ENCODE measurements at places on chromosomes 12 and 14.
A peak's percentile ranks its signal among the peaks of the same experiment; 100 is the strongest.

GRCh38 chr12:122245553-122245952 lies 19.7 kb upstream of the DIABLO start:
- DNase-seq = no peak

GRCh38 chr12:12661086-12661856 lies 34.7 kb downstream of the GPR19 start:
- no peak for DNase-seq

- DNase-seq = no peak
Measured at GRCh38 chr12:56713345-56713744, 11.8 kb downstream of the NACA start.

DNA sequence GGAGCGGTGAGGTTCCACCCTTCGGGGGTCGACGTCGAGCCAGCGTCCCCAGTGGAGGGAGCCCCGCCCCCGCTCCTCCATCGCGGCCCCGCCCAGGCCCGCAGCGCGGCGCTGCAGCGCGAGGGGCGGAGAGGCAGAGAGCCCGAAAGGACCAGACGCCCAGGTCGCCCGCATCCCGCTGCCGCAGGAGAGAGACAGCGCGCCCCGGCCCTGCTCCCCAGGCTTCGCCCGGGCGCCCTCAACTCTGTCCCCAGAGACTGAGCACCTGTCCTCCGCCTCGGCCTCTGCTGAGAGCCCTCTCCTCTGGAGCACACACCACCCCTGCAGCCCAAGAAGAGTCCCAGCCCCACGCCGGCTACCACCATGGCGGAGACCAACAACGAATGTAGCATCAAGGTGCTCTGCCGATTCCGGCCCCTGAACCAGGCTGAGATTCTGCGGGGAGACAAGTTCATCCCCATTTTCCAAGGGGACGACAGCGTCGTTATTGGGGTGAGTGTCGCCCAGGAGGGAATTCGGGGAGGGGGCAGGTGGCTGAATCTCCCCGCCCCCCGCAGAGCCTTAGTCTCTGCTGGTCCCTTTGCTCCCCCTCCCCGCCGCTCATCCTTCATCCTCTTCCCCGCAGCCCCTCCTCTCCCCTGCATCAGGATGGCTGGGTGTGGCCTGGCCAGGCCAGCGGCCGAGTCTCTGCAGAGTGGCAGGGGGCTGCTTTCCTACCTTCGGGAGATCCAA lies at the start of gene KIF5A:
TSS of gene KIF5A (plus strand) at position 136 of the 732 bp plus-strand sequence. CDS start at position 364, 228 bp downstream.
- peak; percentile 42 for DNase-seq

GRCh38 chr12:51323966-51324895 lies at the start of gene BIN2:
TSS of gene BIN2 (minus strand) at chr12:51324174. CDS start at chr12:51324102, 72 bp downstream.
- peak; percentile 55 for DNase-seq

Measured in stimulated activated CD4-positive, alpha-beta T cell treated with anti-CD3 and anti-CD28 coated beads, Interleukin-15, amount 100 ng/mL, for 1 hour (primary cell).